ENCODE measurements at places on chromosomes 3 and 15. TPM values are rescaled to one million over a fixed set of nuclear protein-coding genes. Genes with fewer than 3 reads are reported as not detected.

DNA sequence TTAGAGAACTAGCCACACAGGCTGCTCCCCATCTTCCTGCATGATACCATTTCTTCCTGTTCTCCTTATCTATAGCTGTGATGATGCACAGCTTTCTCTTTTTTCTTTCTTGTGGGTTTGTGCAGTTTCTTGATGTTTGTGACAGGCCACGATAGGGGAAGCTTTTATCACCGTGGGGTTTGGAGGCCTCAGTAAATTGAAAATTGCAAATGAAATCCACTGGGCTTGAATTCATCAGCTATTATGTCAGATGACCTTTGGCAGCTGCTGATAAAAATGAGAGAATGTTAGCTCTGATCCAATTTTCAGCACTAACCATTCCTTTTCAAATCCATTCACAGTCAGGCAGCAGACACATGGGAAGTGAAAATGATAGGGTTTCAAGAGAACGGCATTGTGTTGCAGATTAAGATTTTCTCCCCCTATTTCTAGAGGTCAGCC is 176.9 kb upstream of the SOX2 start:
- no peak for ATAC-seq

DNA sequence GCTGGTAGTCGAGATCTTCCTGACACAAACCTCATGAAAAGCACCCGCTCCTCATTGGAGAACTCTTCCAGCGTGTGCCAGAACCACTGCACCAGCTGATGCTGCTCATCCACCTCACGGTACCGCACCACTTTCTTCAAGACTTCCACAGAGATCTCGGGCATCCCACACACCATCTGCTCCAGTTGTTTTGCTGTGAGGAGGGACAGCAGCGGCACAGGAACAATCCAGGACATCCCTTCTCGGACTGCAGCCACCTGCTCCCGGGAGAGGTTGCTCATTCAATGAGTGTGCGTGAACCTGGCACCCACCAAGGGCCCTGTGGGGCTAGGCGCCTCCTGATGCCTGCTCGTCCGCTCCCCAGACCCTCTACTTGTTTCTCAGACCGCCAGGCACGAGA is 15.1 kb downstream of the FBXL22 start:
- no peak for ATAC-seq

GRCh38 chr3:81716870-81717509 is 44.5 kb downstream of the GBE1 start:
- peak; percentile 72 for ATAC-seq

DNA sequence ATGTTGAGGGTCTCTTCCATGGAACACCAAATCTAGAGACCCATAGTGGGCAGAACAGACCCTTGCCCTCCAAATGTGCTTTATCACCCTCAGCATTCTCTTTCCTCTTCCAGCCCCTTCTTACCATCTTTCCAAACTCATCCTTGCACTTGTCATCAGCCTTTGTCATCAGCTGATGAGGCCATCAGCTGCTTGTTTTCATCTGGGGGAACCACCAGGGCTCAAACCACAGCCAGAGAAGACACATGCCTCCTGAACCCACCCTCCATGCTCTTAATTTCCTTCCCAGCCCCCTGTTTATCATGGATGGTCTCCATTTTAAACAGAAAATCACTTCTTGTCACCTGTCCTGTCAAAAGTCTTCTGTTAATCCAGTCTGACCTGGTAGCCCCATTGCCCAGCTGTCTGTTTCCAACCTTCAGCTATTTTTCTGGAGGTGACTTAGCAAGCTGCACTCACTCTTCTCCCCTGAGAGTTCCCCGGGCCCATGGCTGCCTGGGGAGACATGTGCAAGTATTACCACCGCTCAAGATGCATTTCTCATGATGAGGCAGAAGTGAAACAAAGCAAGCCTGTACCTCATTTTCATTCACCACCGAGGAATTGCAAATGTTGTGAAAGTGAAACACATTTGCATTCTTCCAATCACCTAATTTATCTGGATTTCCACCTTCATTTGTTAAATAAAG is 14.7 kb upstream of the SYNM start:
- ATAC-seq = peak; percentile 92

- no peak for ATAC-seq
Observed at GRCh38 chr15:66294932-66295235, 1.5 kb downstream of the DIS3L start.

- ATAC-seq = peak; percentile 40
Observed at GRCh38 chr15:39455471-39455991, 125.3 kb upstream of the THBS1 start.

GRCh38 chr15:60795889-60796288 is 316.9 kb upstream of the ICE2 start:
- no peak for ATAC-seq

DNA sequence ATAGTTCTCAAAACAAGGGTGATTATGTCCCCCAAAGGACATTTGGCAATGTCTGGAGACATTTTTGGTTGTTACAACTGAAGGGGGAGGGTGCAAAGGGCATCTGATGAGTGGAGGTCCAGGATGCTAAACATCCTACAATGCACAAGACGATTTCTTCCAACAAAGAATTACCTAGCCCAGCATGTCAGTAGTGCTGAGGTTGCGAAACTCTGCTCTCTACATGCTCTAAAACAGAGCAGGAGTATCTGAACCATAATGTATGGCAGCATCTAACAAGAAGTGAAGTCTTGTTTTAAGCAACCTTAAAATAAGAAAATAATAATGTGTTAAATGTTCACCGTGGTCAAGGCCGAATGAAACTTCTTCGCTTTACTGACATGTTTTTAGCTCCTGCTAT is 7.0 kb downstream of the GYG1 start:
- no peak for ATAC-seq

GRCh38 chr3:13281507-13282357 is 138.4 kb downstream of the NUP210 start:
- ATAC-seq = peak; percentile 55

GRCh38 chr15:100097342-100098127 is 244.2 kb downstream of the ADAMTS17 start:
- no peak for ATAC-seq

- no peak for ATAC-seq
Observed at GRCh38 chr3:158097593-158098308, 8.5 kb downstream of the SHOX2 start.

- no peak for ATAC-seq
Observed at GRCh38 chr3:55127565-55127964, 199.7 kb upstream of the LRTM1 start.

DNA sequence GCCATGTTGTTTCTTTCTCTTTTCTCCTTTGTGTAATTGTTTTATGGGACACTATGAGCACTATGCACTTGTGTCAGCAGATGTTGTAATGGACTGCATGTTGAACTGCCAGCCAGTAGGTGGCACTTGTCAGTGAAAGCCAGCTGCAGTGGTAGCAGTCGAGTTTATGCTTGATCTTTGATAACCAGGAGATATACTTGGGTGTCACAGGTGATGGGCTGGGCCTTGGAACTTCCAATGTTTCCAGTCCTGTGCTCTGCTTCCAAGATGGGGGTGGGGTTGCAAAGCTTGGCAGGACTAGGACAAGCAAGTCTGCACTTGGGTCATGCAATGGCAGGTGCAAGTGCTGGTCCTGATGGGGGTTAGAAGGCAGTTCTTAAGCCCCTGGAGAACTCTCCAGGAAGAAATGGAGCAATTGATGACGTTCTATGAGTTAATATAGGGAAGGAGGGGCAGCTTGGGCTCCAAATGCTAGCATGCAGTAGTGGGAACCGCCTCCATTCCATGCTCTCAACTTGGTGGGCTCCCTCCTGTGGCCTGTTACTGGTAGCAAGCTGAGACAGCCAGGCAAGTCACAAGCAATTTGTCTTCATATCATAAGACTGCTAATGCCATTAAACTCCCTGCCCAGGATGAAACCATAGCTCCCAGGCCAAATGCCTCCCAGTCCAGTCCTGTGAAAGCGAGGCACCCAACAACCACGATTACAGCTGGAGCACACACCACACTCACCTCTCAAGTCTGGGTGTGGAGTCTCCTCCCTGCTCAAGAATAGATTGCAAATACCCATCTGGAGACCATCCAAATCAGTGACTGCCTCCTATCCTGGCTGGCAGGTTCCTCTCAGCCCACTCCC is 287.2 kb downstream of the CGGBP1 start:
- ATAC-seq = peak; percentile 76

GRCh38 chr3:62688050-62688449 is 187.2 kb downstream of the CADPS start:
- no peak for ATAC-seq

GRCh38 chr15:61729646-61730045 is 330.6 kb downstream of the VPS13C start:
- no peak for ATAC-seq

- ATAC-seq = no peak
Observed at GRCh38 chr3:37899101-37899707, 37.5 kb downstream of the CTDSPL start.

- no peak for ATAC-seq
Observed at GRCh38 chr3:53131096-53131495, 861 bp upstream of the RFT1 start.

- ATAC-seq = no peak
Observed at GRCh38 chr3:42853739-42854302, 21.9 kb downstream of the CYP8B1 start.

DNA sequence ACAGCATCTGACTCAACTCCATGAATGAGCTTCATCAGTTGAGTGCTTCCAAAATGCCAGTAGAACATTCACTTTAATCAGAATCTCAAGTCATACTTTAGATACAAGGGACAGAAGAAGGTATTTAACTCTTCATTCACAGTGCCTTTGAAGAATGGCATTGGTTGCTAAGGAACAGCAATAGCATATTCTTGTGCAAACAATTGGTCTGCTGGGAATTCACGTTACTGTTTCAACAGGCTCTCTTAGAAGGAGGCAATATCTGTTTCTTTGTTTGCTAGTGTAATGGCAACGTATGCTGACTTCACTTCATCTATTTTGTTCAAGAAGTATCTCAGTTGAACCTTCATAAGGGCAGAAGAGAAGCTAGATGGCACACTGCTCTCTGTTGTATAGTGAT is 113.9 kb downstream of the TMEM108 start:
- ATAC-seq = no peak

DNA sequence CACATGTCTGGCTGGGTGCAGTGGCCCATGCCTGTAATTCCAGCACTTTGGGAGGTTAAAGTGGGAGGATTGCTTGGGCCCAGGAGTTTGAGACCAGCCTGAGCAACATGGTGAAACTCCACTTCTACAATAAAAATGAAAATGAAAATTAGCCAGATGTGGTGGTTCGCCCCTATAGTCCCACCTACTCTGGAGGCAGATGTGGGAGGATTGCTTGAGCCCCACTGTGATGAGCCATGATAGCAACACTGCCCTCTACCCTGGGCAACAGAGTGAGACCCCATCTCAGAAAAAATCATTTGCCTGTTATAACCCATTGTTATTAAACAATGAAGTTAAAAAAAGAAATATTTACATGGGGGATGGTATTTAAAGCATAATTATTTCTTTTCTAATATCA is 240.1 kb upstream of the ZPLD1 start:
- no peak for ATAC-seq

DNA sequence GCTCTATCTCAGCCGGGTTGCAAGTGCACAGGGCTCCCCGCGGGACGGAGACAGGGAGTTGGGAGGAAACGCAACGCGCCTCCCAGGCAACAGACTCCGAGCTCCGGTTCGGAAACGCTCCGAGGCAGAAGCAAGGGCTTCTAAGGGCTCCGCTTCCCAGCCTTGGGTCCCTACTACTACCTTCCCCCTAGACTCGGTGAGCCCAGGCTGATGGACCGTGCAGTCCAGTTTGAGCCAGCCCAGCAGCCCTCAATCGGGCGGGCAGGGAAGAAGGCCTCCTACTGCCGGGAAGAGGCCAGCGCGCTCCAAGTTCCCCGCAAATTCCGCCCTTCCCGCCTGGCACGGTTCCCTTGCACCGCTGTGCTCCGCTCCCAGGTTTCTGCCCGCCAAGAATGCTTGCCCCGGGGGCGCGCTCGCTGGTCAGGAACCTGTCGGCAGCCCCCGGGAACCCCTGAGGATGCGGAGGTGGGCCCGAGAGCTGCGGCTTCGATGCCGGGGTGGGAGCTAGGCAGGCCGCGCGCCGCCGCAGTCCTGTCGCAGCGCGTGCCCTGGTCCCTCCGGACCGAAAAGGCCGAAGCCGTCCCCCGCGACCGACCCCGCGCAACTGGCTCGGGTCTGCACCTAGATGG is 728 bp downstream of the TRANK1 start:
- no peak for ATAC-seq

DNA sequence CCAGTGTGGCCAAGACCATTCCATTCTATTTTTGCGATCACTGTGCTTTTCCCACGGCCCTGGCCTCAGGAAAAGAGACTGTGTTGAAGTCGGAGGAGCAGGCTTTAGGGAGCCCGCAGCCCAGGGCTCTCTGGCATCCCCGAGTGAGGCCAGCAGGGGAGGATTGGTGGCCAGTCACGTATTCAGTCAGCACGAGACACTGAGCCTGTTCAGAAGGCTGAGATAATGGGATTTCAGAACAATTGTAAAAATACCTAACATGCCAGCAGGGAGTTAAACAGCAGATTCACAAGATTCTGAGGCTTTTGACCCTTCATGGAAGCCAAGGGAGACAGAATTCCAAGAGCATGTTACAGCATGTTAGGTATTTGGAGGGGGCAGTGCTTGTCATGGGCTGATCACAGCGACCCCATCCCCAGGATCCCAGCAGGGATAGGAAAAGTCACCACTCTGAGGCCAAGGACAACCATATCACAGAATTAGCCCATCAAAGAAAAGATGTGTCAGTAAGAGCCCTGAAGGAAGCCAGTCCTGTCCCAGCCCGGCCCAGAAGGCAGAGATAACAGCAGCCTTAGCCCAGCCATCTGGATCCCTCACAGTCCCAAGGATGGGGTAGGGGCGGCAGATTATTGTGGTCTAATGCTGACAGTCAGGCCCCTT is 40.6 kb downstream of the AMOTL2 start:
- peak; percentile 23 for ATAC-seq

- ATAC-seq = no peak
Observed at GRCh38 chr15:76512971-76513370, 176.4 kb downstream of the ISL2 start.

- ATAC-seq = no peak
Observed at GRCh38 chr15:58049520-58050227, 15.8 kb downstream of the ALDH1A2 start.

TMC3 gene
- total RNA-seq = 0.35 TPM

OXNAD1 gene
- total RNA-seq = 10.2 TPM

MAPKBP1 gene
- total RNA-seq = 12.3 TPM

FMN1 gene
- 3.7 TPM for total RNA-seq

SERPINI2 gene
- 0.18 TPM for total RNA-seq

TRPC1 gene
- 7.8 TPM for total RNA-seq

RGMA gene
- 10.2 TPM for total RNA-seq
